ENCODE measurements at places on chromosomes 7 and 10.
A peak's percentile ranks its signal among the peaks of the same experiment; 100 is the strongest.

- no peak for DNase-seq
Observed at GRCh38 chr10:22611425-22612115, 102.8 kb downstream of the PIP4K2A start.

- DNase-seq, result no peak
Observed at GRCh38 chr10:96272316-96273280, 1.2 kb upstream of the BLNK start.

DNA sequence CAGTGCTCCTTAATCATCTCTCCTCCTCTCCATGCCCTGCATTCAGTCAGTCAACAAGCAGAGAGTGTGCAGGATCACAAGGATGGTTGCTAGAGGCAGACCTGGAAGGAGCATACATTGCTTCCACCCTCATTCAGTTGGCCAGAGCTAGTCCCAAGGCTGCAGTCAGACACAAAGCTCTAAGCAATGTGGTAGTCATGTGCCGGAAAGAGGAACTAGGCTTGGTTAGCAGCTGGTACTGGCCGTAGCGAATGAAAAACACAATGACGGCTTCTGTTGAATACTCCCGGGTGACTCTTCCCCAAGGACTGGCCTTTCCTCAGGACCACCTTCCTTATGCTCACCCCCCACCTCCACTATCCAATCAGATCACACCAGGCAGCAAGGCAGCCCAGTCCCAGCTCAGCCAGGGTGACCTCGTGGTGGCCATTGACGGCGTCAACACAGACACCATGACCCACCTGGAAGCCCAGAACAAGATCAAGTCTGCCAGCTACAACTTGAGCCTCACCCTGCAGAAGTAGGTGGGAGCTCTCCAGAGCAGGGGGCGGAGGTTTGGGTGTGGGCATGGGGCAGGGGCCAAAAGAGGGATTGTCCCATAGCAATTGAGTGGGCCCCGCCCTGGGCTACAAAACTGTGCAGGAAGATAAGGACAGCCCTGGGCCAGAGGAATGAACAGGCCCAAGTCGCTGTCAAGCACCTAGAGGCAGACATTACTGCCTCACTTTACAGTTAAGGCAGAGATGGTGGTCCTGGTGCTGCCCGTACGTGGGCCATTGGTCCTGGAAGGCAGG, 10.9 kb downstream of the LDB3 start:
- no peak for DNase-seq

DNA sequence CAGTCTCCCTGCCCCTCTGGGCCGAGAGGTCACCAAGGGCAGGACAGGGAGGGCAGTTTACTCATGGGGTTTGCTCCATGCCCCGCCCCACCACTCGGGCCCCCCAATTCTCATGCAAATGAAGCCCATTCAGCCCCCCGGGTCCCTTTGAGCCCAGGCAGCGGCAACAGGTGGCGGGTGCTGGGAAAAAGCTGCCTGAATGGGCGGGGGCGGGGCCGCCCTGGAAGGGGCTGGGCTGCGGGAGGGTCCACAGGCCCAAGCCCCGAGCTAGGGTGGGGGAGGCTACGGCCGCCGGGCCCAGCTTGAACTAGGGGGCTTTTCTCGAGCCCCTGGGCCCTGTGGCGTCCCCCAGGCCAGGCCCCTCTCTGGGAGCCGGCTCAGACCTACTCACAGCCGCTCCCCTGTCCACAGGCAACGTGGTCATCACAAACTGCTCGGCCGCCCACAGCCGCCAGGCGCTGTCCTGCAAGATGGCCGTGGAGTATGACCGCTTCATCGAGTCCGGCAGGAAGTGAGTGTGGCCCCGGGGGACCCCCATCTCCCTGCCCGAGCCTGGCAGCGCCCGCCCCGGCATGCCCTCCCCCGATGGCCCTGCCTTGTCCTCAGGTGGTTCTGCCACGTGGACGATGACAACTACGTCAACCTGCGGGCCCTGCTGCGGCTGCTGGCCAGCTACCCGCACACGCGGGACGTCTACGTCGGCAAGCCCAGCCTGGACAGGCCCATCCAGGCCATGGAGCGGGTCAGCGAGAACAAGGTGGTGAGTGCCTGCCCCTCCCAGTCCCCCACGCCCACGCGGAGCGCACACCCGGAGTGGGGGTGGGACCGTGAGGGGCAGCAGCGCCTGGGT, 5.5 kb downstream of the LFNG start:
- peak; percentile 57 for DNase-seq

GRCh38 chr7:2031451-2031845, 201.3 kb downstream of the MAD1L1 start:
- no peak for DNase-seq

- DNase-seq, result no peak
Observed at GRCh38 chr7:157643525-157643970, 306.7 kb downstream of the DNAJB6 start.

- DNase-seq, result no peak
Observed at GRCh38 chr10:71651928-71652327, 67.7 kb downstream of the C10orf105 start.

DNA sequence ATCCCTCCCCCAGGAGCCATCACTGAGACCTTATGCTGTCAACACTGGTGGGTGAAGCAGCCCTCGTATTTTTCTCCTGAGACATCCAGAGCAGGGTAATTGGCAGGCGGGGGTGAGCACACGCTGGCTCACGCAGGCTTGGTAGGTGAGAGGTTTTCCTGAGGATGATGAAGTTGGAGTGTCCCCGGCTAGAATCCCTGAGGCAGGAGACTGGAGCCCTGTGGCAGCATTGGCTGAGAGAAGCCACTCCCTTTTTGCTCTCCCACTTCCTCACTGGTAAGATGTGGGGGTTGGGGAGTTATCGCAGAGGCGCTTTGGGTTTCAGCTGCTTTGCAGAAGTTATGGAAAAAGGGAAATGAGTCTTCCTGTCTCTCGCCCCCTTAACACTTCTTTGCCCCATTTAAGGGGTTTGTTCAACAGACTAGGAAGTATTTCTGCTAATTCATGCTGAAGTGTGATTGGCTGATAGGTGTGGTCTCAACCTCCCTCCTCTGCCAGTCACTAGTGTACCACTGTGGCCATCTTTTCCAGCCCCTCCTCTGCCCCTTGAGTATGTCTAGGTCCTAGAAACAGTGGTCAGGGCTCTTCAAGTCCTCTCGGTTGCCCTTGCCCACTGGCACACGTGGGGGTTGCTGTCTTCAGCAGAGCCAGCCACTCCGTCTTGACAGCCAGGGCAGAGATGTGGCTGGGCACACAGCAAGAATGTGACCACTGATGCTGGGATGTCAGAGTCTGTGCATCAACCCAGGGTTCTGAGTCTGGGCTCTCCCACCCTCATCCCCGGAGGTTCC, 5.7 kb downstream of the ARPC1B start:
- DNase-seq, result no peak

- no peak for DNase-seq
Observed at GRCh38 chr7:20193242-20193777, 23.9 kb downstream of the MACC1 start.

DNA sequence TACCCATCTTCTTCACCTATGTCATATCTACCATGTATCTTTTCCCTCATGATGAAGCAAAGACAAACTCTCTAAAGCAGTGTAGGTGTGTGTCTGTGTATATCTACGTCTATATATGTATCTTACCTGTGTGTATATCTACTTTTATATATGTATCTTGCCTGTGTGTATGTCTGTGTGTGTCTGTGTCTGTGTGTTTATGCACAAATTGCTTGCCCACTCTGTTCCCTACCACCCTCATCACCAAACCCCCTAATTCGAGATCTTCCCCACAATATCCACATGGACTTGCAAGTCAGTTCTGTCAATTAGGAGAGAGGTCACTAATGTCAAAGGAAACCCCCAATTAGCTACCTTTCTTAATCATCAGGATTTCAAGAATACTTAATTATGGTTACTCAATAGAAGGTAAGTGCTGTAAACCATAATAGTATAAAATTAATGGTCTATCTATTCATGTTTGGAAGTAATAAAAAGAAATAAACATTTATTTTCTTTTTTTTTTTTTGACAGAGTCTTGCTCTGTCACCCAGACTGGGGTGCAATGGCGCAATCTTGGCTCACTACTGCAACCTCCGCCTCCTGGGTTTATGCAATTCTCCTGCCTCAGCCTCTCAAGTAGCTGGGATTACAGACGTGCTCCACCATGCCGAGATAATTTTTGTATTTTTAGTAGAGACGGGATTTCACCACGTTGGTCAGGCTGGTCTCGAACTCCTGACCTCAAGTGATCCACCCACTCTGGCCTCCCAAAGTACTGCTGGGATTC, 43.6 kb downstream of the ANKRD61 start:
- DNase-seq, result no peak

- no peak for DNase-seq
Observed at GRCh38 chr10:97111615-97112014, 74.1 kb downstream of the SLIT1 start.

DNA sequence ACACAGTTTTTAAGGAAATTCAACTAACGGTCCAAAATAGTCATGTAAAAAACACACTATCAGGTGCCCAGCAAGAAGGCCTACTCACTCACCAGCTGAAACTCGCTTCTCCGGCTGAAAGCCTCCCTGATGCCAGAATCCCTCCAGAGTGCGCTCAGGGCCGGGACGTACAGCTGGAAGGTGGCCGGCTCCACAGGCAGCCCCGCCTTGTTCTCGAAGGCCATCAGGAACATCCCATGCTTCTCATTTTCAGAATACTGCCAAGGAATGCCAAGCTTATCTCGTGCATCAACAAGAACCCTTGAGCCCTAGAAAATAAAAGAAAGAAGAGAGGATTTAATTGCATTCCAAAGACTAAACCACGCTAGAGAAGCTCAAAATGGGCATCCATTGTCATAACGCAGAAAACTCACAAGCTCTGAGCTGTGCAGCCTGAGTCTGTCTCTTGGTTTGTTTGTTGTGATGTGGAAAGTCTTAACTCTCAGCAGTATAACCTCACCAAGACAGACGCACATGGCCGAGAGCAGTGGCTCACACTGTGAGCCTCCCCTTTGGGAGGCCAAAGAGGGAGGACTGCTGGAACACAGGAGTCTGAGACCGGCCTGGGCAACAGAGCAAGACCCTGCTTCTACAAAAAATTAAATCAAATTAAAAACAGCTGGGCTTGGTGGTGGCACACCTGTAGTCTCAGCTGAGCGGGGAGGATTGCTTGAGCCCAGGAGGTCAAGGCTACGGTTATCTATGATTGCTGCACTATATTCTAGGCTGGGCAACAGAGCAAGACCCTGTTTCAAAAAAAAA, 49.1 kb downstream of the GNA12 start:
- no peak for DNase-seq

Measured in ELF-1 (cell line).